ENCODE measurements at places on chromosomes 4 and X.

- no peaks in the 10 kb centered on the region for H3K27me3 ChIP-seq
- H3K27ac ChIP-seq: no peak overlapping the region
- no peak for DNase-seq
- no peaks in the 10 kb centered on the region for H3K36me3 ChIP-seq
- no peak overlapping the region for H3K4me3 ChIP-seq
These were observed 88.2 kb downstream of the PHOX2B start for GRCh38 chr4:41660352-41660751.

- H3K27me3 ChIP-seq: peaks cover 60% of the 10 kb centered on the region
- H3K4me1 ChIP-seq: peaks cover 5% of the 10 kb centered on the region
- H3K27ac ChIP-seq: no peak overlapping the region
- no peaks in the 10 kb centered on the region for H3K36me3 ChIP-seq
- H3K4me3 ChIP-seq: no peak overlapping the region
- DNase-seq: no peak
These were observed 3.3 kb downstream of the CXCL1 start for GRCh38 chr4:73872316-73873108.

- peaks cover 30% of the 10 kb centered on the region for H3K36me3 ChIP-seq
- H3K4me3 ChIP-seq: no peak overlapping the region
- no peaks in the 10 kb centered on the region for H3K27me3 ChIP-seq
- no peaks in the 10 kb centered on the region for H3K4me1 ChIP-seq
- H3K27ac ChIP-seq: no peak overlapping the region
These were observed 42.9 kb downstream of the APOO start for GRCh38 chrX:23864742-23865326.

- peaks cover 11% of the 10 kb centered on the region for H3K4me1 ChIP-seq
- H3K27me3 ChIP-seq: no peaks in the 10 kb centered on the region
- no peak overlapping the region for H3K27ac ChIP-seq
- H3K36me3 ChIP-seq: no peaks in the 10 kb centered on the region
These were observed 25.2 kb downstream of the NAT8L start for GRCh38 chr4:2084316-2084715.
